Metanephros (tissue), 2 donors: ENCODE measurements at places on chromosomes 2 and 18. TPM values are rescaled to one million over a fixed set of nuclear protein-coding genes. Genes with fewer than 3 reads are reported as not detected.

Gene IL36A
- total RNA-seq: not detected

Gene DLX2
- total RNA-seq: not detected

Gene FOXI3
- 0.06 TPM for total RNA-seq

Gene IL18R1
- 4.3 TPM for total RNA-seq

Gene PFN4
- 2.6 TPM for total RNA-seq

Gene XRCC5
- total RNA-seq: 215 TPM

Gene RIF1
- 52.1 TPM for total RNA-seq

Gene MATN3
- total RNA-seq: 1.5 TPM

Gene TTC21B
- 73.9 TPM for total RNA-seq

Gene GATA6
- total RNA-seq: 14.0 TPM

Gene RAB11FIP5
- 32.5 TPM for total RNA-seq
